ENCODE measurements at places on chromosomes 7 and 10.

DNA sequence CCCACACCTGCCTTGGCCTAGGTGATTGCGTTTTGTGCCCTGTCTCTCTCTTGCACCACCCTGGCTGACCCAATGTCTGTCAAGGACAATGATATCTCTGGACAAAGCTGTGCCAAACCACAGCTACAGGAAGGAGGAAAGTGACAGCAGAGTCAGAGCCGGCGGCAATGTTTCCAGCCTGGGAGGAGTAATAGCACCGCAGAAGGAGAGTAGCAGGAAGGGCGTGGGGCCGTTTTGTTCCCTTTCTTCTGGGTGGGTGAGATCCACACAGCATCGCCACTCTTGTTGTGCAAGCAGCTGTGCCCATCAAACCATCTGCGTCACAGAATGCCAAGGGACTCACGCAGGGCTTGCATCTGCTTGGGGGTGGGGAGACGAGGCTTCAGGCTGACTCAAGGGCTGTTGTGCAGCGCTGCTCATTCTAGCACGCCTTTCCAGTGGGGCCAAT is 341.6 kb upstream of the AUTS2 start:
- DNase-seq: no peak

- DNase-seq: no peak
These were observed 17.4 kb upstream of the FZD8 start for GRCh38 chr10:35659456-35659855.

- no peak for DNase-seq
These were observed 21.9 kb downstream of the SGPL1 start for GRCh38 chr10:70837660-70838059.

GRCh38 chr10:57786850-57787750 is 480.6 kb downstream of the IPMK start:
- DNase-seq: no peak

DNA sequence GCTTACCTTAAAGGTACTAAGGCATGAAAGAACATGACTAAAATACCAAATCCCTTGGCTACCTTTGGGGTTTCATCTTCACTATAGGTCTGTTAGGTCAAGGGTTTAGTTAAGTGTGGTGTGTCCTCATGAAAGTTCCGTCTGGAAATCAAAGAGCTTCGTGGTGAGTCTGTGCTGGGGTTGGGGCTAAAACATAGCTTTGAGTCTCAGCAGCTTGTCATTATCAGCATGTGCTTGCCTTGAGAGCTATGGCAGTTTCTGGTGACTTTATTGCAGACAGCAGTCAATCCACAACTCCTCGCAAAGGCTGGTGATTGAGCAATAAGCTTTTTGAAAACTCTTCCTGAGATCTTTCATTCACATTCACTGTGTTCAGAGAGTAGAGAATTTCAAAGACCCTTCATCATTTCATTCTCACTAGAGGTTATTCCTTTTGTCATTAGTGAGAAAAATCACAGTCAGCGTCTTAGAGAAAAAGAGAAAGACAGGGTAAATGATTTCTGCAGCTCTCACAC is 53.2 kb upstream of the CCDC6 start:
- DNase-seq: no peak

GRCh38 chr7:502296-502695 is 17.4 kb downstream of the PDGFA start:
- DNase-seq: no peak

- no peak for DNase-seq
These were observed 235.2 kb upstream of the GRB10 start for GRCh38 chr7:51017576-51018535.

- DNase-seq: peak; percentile 65
These were observed 4.1 kb downstream of the IMPDH1 start for GRCh38 chr7:128405471-128406313.

GRCh38 chr7:115840702-115841101 is 189.9 kb downstream of the TFEC start:
- DNase-seq: no peak

GRCh38 chr10:101215397-101216206 is 13.7 kb downstream of the LBX1 start:
- no peak for DNase-seq

DNA sequence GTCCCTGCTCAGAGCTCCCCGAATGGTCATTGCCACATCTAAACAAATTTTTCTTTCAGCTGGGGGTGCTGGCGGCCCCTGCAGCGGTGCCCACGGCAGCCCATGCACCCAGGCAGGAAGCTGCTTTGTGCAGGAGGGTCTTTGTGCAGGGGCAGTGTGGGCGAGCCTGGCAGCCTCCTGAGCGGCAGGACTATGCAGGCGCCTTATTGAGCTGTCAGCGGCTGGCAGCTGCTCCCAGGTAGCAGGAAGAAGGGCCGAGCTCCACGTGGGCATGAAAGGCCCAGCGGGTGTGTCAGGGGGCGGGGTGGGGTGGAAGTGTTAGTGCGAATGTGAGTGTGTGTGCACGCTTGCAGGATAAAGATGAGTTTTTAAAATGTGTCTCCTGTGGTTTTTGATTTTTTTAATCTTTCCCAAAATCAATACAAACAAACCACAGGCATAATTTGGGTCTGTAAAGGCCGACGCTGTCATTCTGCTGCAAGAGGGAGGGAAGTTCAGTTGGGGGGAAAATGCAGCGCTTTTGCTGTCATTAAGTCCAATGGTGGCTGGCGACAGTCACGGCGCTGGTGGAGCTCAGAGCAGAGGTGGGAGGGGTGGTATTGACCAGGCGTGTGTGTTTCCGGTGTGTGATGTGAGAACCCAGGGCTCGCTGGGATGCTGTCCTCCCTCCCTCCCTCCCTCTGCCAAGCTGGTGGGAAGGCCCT is 83.9 kb downstream of the LHPP start:
- no peak for DNase-seq

- DNase-seq: no peak
These were observed 98.1 kb downstream of the CD36 start for GRCh38 chr7:80736371-80737125.

- DNase-seq: peak; percentile 50
These were observed 96.6 kb downstream of the FAM53B start for GRCh38 chr10:124647421-124648130.

DNA sequence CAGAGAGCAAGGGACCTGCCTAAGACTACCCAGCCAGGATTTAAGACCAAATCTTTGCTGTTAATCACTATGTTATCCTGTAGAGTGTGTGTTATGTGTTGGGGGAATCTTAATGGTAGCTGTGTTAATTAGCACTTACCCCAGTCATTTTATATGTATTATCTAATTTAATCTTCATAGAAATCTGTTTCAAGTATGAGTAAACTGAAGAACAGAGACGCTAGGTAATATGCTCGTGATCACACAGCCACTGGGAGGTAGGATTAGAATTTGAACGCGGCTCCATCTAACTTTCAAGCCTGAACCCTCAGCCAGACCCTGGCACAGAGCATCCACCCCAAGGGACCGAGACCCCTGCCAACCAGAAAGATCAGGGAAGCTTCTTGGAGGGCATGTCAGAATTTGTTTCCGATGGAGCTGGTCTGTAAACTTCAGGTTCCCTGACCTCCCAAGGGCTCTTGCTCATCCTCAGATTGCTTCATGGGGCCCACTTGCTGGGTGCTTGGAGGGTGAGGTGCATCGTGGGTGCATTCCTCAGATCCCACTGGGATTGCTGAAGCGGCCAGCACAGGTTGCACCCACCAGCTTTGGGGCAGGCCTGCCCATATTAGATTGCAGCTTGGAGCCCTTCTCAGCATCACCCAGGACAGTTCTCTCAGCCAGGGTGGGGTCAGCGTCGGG is 105.0 kb downstream of the ZMIZ1 start:
- no peak for DNase-seq

DNA sequence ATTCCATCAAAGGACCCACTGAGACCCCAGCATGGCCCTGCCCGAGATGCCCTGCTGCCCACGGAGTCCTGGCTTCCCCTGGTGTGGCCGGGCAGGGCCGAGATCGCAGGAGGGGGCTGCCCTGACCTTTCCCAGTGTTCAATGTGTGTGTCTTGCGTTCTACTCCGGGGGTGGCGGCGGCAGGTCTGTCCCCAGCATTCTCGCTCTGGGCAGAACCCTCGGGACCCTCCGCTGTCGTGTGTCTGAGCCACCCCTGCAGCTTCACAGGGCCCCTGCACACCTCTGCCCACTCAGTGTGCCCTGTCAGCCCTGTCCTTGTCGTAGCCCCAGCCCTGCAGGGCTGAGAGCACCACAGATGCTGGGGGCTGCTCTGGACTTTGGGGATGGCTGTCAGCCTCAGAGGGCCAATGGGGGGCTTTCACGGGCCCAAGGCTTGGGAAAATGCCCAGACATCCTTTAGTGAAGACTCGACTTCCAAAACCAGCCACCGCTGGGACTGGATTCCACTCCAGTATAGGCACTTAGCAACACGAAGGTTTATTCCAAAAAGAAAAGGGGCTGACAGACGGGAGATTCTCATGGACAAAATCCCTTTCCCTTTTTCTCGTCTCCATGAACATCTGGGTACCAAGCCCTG is 30.0 kb upstream of the KNDC1 start:
- DNase-seq: no peak

- no peak for DNase-seq
These were observed 168.2 kb downstream of the CACNA2D1 start for GRCh38 chr7:82275342-82275741.

- DNase-seq: no peak
These were observed 308.4 kb upstream of the KLF6 start for GRCh38 chr10:4093438-4093837.

GRCh38 chr10:45421221-45422097 is 47.4 kb downstream of the ALOX5 start:
- no peak for DNase-seq

GRCh38 chr7:121301446-121302213 is 27.2 kb upstream of the WNT16 start:
- no peak for DNase-seq

DNA sequence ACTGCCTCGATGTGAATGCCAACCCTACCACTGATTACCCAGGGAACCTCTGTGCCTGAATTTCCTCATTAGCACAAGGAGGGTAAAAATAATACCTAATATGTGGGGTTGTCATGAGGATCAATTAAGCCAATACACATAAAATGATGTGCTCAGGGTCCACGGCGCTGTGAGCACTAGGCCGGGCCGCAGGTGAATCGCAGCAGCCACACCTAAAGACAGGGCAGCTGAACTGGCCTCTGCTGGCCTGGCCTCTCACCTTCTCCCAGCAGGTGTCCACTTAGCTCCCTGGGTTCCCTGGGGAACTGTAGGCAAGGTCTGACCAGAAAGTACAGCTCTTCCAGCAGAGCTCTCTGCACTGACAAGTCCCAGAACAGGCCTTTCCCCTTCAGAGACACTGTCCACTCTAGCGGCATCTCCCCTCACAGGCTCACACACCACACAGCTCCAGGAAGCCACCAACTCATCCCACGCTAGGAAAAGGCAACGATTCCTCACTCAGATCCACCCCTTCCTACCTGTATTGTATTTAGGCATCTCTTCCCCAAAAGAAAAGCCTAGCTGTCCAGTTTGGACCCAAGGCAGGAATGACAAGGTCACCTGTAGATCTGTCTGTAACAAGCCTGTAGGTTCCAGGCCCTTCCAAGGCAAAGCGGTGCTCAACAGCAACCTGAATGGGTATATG is 273.1 kb downstream of the USP6NL start:
- no peak for DNase-seq
